ENCODE measurements at places on chromosomes 2 and 18.
A peak's percentile ranks its signal among the peaks of the same experiment; 100 is the strongest.

- no peak for DNase-seq
Observed at GRCh38 chr18:68997845-68998244, 200.0 kb downstream of the CCDC102B start.

- DNase-seq: no peak
Observed at GRCh38 chr2:51960841-51961335, 929.0 kb upstream of the NRXN1 start.

DNA sequence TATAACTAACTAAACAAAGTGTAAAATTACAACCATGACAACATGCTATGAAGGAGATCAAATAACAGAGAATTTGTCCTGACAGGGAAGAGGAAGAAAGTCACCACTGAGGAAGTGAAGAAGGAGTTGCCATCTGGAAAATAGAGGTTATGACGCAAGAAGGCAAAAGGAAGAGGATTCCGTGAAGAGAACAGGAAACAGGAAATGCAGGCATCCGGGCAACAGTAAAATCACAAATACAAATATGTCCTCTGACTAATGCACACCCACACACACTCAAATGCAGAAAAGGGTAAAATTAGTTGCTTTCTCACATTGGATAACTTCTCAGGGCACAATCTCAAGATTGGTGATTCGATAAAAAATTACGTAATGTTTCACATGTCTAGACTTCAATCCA is 278.4 kb downstream of the TMX3 start:
- peak; percentile 79 for DNase-seq

GRCh38 chr18:48488388-48488850 is 50.4 kb upstream of the CTIF start:
- peak; percentile 98 for DNase-seq

GRCh38 chr18:22303927-22304326 is 113.8 kb downstream of the CTAGE1 start:
- DNase-seq: no peak

GRCh38 chr2:98172951-98173350 is 86.0 kb downstream of the VWA3B start:
- no peak for DNase-seq

GRCh38 chr2:131026919-131027318 is 66.3 kb downstream of the FAM168B start:
- no peak for DNase-seq

GRCh38 chr2:85589982-85590791 is 5.4 kb upstream of the RNF181 start:
- peak; percentile 71 for DNase-seq

- DNase-seq: peak; percentile 35
Observed at GRCh38 chr18:27778441-27778840, 398.5 kb downstream of the CDH2 start.

GRCh38 chr2:186101616-186102015 is 363.0 kb downstream of the FSIP2 start:
- no peak for DNase-seq

DNA sequence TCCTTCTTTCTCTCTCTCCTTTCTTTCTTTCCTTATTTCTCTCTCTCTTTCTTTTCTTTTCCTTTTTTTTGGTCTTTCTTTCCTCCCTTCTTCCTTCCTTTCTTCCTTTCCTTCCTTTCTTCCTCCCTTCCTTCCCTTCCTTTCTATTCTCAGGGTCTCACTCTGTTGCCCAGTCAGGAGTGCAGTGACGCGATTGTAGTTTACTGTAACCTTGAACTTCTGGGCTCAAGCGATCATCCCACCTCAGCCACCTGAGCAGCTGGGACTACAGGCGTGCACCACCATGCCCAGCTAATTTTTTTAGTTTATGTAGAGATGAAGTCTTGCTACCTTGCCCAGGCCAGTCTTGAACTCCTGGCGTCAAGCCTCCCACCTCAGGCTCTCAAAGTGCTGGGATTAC is 83.8 kb upstream of the PPM1B start:
- no peak for DNase-seq

DNA sequence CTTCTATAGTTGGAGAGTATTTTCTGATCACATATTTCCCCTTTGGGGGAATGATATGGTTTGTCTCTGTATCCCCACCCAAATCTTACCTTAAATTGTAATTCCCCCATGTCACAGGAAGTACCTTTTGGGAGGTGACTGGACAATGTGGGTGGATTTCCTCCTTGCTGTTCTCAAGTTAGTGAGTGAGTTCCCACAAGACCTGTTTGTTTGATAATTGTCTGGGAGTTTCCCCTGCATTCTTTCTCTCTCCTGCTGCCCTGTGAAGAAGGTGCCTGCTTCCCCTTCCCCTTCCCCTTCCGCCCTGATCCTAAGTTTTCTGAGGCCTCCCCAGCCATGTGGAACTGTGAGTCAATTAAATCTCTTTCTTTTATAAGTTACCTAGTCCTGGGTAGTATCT is 222.7 kb upstream of the SLC39A10 start:
- no peak for DNase-seq

DNA sequence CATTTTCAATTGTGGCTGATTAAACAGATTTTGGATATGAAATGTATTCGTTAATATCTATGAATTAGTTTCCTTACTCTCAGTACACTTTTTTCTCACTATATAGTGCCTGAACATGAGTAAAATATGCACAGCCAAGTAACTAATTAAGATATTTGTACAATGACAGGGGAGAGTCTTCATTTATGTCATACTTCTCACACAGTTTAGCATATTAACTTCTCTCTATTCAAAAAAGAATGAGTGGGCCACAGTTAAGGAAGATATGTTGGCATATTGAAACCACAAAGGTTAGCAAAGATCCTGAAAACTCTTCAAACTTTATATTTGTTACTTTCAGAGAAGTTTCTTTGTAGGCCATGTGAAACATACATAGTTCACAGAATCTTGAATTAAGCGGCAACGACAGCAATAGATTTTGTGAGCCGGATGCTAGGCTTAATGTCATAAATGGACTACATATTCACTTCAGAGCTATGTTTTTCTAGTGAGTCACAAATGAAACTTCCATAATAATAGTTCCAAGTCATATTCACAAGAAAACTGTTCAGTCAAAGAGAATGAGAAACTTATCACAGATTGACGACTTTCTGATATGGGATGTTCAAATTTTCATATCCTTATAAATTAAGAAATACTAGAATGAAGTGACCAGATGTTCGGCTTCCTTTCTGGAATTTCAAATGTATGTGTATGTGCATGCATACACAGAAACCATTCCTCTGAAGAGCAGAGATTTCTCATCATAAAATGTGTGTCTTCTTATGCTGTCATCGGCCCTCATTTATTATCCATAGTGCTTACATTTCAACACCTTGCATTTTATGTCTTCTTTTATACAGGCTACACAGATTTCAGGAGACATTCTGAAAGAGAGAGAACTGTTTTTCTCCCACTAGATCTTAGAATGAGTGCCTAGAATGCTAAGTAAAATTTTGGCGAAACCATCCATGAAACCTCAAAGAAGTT is 584.0 kb downstream of the SATB2 start:
- peak; percentile 50 for DNase-seq

- DNase-seq: no peak
Observed at GRCh38 chr2:225130093-225130492, 87.8 kb upstream of the DOCK10 start.

DNA sequence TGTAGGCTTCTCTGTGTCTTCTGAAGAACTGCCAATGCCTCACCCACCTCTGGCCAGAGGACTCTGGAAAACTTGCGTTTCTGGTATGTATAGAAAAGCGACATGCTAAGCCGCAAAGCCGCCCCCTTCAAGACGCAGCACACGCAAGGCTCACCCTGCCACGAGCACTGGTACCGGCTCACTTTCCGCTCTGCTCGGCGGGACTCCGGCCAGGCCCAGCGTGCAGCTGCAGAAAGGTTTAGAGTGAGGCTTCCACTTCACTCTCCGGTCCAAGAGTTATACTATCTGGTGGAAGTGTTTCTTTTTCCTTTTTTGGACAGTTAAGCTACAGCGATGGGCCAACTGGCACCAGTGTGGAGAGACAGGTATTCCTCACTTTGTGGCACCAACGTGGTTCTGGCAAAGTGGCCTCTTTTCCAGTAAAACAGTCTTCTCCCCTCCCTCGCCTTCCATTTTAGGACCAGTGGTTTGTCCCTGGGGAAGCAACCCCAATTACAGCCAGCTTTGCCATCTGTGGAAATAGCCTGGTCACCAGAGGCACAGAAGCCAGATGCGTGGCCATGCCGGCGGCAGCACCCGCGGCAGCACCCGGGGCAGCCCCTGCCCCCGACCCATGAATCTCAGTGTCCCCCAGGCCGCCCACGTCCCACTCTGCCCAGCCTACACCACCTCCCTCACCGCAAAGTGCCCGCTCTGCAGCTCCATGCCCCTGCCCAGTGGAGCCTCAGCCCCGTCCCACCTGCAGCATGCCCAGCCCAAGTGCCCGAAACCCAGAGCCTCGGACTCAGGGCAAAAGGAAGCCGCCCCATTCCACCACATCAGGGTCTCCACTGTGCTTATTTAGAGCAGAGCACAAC is 91.6 kb upstream of the CTDP1 start:
- no peak for DNase-seq

DNA sequence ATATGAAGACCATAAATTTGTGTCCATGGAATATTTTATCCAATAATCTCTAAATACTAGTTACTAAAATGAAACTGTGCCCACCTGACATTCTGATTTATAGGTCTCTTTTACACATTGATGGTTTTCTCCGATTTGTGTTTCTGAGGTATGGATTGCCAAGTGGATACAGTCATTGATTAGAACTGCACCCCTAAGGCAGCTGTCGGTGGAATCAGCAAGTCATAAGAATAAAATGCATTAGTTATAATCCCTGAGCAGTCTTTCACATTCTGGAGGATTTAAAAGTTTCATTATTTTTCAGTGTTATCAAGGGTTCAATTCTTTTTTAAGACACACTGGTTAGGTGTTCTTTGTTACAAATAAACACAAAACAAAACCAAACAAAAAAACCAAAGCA is 6.0 kb downstream of the CAVIN2 start:
- DNase-seq: no peak

DNA sequence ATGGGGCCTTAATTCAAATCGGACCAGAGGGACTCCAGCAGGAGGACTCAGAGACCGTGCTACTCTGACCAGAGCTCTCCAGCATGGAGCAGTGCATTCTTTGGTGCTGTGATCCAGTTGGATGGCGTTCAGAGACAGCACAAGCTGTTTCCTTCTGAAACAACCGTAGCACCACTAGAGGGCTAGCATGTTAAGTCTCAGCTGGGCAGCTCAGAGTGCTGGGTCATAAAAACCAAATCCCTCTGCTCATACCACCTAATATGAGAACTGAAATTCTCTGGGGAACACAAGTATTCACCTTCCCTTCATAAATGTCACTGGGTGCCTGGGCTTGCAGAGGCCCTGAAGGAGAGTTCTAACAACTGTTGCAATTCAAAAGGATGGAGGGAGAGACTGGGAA is 97.7 kb upstream of the TFCP2L1 start:
- DNase-seq: no peak

GRCh38 chr2:31384351-31384750 is 30.2 kb downstream of the XDH start:
- DNase-seq: peak; percentile 87

GRCh38 chr2:73975731-73976130 is 9.0 kb upstream of the TET3 start:
- no peak for DNase-seq

DNA sequence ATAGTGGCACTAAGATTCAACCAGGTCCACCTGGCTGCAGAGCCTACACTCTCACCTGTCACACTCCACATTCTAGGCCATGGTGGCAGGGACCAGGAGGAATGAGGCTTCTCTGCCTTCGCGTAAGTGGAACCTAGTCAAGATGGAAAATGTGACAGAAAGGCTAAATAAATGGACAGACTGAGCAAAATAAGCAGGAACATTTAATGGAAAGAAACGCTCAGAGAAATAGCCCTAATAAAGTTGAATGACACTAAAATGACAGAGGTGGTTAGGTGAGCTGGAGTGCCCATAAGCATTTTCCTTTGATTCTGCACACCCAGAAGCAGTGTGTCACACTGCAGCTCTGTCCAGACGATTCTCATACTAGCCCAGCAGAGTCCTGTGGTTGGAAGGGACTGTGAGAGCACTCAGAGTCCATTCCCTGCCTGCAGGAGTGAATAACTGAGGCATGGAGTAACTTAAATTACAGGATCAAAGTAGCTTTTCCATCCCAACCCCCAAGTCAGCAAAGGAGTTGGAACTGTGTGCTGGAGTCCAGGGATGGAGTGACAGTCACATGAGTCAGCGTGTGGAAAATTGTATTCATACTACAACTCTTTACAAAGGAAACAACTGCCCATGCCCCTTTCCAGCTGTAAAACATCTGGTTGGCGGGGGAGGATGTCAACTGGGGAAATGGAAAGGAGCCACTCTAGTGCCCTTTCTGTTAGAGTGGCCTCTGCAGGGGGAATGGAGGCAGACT is 105.4 kb upstream of the LGALSL start:
- DNase-seq: no peak

- peak; percentile 28 for DNase-seq
Observed at GRCh38 chr2:184780944-184781343, 182.6 kb downstream of the ZNF804A start.

GRCh38 chr2:207066791-207067460 is 98.8 kb downstream of the KLF7 start:
- DNase-seq: no peak

GRCh38 chr18:22572341-22572740 is 154.6 kb upstream of the CTAGE1 start:
- peak; percentile 59 for DNase-seq

DNA sequence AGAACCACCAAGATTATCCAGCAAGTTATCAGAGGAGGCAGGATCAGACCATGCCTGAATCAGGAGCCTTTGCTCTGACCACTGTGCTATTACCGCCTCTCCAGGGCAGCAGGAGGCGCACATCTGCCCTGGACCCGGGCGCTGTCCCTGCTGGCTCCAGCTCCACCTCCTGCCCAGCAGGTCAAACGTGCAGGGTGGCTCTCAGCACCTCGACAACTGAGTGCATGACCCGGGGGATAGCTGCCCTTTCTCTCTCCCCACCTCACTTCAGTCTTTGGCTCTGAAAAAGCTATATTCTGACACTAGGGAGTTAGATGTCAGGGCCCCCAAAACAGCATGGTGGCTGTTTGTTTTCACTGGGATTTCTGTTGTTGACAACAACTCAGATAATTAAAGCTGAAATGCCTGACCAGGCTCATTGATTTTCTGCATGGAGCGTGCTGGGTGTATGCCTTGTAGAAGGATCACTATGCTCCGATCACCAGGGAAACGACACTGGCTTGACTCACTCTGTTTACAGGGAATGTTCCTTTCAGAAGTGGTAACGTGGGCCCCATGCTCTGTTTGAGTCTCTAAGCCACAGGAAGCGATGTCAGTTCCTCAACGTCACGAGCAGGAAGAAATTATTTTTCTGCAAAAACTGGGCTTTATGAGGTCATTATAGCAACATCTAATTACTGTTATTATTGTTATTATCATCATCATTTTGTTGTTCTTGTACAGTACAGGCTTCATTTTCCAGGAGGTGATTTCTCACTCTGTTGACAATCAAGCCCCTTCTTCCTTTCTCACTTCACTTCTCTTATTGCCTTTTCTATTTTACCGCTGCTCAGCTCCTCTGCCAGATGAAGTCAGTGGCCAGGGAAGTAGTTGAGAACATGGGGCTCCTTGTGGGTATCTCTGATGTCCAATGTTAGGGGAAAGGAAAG is 125.6 kb downstream of the PLB1 start:
- peak; percentile 99 for DNase-seq

- DNase-seq: no peak
Observed at GRCh38 chr2:109345653-109346480, 216.9 kb downstream of the SH3RF3 start.
